ENCODE measurements at places on chromosomes 1 and 21.

DNA sequence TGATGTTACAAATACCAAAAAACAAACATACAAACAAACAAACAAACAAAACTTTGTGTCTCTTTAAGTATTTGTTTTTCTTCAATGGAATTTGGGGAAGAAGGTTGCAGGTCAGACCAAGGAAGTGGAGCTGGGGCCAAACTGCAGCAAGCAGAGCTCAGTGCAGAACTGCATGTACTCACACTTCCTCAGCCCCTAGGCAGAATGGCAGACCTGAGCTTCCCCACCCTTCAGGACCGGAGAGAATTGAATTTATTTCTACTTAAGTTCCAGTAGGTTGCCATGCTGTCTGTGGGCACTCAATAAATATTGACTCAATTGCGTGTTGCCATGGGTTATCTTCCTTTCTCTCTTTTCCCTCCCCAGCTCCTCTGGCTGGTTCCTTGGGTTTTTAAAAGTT is 173.6 kb downstream of the PTGER3 start:
- no peak for DNase-seq

GRCh38 chr1:115496904-115497527 is 144.8 kb upstream of the VANGL1 start:
- DNase-seq: no peak

GRCh38 chr1:151369621-151370048 is 2.9 kb downstream of the SELENBP1 start:
- no peak for DNase-seq

DNA sequence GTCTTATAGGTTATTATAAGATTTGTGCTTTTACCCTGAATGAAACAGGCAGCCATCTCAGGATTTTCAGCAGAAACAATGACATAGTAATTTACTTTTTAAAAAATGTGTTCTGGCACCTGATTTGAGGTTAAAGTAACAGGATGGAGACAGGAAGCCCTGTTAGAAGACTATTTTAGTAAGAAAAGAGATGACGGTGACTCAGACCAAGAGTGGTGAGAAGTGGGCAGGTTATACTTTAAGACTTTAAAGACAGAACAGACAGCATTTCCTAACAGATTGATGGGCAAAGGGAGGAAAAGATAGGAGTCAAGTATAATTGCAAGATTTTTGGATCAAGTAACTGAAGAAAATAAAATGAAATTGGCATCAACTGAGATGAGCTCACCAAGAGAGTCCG is 436.8 kb upstream of the NR5A2 start:
- no peak for DNase-seq

GRCh38 chr1:229328598-229329362 is 14.1 kb downstream of the CCSAP start:
- DNase-seq: no peak

- DNase-seq: no peak
Observed at GRCh38 chr1:36822648-36823047, 211.7 kb downstream of the GRIK3 start.

- DNase-seq: peak; percentile 76
Observed at GRCh38 chr1:212256369-212256768, 28.8 kb upstream of the PPP2R5A start.
